Fibroblast of gingiva (primary cell): ENCODE measurements at places on chromosomes 11 and 22.

DNA sequence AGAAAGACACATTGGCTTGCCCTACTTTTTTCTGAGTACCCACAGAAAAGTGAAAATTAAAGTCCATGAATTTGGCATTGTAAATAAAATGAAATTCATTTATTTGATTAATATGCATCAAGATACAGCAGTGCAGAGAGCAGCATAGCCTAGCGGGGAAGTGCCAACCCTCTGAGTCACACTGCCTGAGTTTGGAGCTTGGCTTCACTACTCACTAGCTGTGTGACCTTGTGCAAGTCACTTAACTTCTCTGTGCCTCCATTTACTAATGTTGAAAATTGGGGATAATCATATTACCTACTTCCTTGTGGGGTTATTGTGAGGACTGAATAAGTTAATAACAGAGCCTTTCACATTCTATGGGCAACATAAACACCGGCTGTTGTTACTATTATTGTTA is 111.5 kb upstream of the CSNK2A3 start:
- DNase-seq: no peak

DNA sequence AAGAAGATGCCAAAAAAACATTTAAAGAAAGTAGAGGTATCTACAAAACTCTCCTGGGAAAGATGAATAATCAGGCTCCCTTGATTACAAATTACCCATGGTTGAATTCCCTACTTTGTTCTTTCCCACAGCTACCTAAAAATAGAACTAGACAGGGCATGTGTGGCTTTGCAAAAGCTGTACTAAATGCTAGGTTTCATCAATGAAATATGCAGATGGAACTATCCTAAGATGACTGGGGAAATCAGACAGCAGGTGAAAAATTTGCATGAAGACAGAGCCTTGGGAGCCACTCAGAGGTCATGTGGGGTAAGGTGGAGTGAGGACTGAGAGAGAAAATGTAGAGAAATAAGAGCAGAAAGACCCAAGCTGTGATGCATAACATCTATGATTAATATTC is 14.7 kb downstream of the LAYN start:
- peak; percentile 23 for DNase-seq

DNA sequence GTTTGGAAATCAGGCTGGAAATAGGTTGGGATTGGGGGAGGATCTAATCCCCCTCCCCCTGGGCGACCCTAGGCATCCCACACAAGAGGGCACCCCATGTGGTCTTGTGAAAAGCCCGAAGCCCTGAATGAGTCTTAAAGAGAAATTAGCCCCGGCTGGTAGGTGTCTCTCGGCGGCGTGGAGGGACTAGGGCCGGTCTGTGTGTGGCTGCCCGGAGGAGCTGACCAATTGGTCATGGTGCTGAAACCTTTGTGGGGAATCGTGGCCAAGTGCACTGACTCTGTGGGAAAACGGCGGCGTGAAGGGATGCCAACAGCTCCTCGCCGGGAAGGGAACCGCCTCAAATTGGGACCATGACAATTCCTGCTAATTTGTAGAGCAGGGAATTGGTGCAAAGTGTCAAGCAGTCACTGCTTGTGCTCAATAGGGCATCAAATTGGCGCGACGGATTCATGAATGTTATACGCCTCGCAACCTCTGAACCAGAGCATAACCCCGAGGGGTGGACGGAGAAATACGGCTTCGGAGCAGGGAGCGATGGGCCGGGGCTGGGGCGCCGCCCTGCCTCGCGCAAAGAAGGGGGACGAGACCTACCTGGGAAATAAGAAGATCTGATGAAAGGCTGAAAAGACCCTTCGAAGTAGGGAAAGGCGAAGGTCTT is 1.5 kb downstream of the DBX1 start:
- DNase-seq: peak; percentile 32

DNA sequence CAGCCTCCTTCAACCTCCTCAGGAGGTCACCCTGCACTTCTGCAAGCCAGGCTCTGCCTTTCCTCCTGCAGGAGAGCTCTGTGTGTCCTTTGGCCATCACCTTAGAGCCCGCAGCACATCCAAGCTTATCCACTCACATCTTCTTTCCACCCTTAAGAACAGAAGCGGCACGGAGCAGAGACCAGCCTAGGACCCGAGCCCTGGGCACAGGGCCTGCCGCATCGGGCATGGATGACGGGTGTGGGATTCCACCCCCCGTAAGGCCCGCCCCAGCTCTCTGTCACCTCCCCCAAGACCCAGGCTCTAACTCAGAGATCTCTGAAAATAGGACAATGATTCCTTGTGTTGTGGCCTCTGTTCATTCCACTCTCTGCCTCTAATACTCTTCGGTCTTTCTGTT is 42.1 kb upstream of the PHF21B start:
- DNase-seq: no peak

GRCh38 chr11:126514061-126514693 is 158.7 kb downstream of the ST3GAL4 start:
- DNase-seq: no peak

DNA sequence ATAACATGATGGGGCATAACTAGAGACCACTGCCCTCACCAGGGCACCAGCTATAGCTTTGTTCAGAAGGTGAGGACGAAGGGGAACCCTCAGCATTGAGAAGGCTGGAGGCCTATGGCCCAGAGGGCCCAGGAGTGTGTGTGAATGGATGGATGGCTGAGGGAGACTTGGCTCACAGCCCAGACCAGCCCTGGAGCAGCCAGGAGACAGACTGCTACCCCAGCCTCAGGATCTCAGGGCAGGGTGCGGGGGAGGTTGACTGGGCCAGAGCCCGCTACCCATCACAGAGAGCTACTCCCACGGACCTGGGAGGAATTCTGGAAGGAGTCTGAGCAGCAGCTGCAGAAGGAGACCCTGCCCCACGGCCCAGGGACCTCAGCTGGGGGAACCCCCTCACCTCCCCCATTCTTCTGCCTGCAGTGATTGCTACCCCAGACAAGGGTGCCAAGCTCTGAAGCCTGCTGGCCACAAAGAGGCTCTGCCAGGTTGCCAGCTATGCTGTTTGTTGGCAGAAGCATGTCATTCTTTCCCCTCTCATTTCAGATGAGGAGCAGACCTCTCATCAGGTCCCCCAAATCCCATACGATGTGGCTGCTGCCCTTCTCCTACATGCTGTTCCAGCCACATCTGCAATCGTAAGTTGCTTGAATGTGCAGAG is 5.4 kb upstream of the CSDC2 start:
- no peak for DNase-seq

DNA sequence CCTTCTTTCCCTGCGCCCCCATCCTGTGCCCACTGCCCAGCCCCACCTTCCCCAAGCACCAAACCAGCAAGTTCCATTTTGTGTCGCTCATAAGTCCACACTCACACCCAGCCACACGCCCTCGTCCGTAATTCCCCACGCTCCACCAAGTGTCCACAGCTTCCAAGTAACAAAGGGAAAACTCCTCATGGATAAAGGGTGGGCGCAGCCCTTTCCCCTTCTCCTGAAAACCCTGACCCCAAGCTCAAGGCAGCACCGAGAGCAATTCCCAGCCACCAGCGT is 458 bp downstream of the FXYD6 start:
- no peak for DNase-seq

DNA sequence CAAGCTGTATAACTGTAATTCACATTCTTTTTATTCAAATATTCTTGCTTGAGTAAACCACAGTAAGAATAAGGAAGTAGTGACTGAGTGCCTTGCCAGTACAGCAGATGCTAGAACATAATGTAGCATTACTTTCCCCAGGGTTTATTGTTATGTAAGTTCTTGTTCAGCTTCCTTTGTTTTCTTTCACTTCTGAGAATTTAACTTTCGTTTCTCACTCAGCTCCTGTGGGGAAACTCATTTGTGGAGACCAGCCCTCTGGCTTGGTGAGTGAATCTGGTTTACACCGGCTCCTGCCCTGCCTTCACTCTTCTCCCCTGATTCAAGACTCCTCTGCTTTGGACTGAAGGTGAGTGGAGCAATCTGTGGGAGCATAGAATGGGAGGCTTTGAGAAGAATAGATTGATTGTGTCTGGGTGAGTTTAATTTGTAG is at the start of gene TRIM22:
Gene TRIM22 (plus strand): TSS at position 240 of the 433 bp plus-strand sequence. CDS start 6,443 bp downstream, outside the sequence.
- DNase-seq: peak; percentile 67

DNA sequence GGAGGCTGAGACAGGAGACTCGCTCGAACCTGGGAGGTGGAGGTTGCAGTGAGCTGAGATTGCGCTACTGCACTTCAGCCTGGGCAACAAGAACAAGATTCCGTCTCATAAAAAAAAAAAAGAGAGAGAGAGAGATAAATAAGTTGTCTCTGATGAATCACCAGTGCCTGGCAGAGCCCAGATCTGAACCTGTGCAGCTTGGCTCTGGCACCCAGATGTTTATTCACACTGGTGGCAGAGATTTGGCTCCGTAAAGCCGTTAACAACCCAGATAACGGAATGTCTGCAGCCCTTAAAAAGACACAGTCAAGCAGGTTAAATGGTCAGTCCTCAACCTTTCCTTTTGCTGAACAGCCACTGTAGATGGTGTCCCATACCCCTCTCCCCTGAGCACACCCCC is 33.5 kb upstream of the RTL6 start:
- DNase-seq: no peak

DNA sequence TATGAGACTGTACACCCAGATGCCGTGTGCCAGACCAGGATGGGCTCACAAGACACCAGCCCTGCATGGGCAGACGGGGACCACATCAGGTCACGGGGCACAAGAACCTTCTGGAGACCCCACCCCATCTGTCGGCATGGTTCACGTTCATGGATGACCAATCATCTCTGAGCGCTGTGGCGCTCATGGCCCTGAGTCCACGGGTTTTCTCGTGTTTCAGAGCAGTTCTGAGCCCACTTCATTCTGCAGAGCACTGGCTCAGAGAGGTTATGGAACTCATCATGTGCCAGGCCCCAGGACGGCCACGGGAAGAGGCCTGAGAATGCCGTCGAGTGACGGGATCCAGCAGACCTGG is 63.0 kb upstream of the PPARA start:
- no peak for DNase-seq

GRCh38 chr11:109747839-109748238 is 325.8 kb downstream of the C11orf87 start:
- no peak for DNase-seq

DNA sequence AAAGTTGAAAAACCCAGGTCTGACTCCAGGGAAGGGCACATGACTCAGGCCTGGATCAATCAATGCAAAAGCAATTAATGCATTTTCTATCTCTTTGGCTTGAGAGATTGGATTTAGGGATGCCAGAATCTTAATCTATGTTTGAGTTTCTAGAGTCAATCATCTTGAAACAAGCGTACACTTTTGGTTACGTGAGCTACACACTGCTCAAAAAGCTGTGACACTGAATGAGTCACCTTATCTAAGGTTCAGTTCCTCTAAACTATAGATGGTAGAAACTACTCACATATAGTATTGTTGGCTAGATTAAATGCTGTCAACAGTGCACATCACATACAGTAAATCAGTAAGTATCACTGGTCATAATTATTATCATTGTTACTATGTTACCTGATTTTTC is 24.2 kb downstream of the MRE11 start:
- no peak for DNase-seq

GRCh38 chr11:114087025-114087424 is 27.5 kb downstream of the ZBTB16 start:
- DNase-seq: no peak

DNA sequence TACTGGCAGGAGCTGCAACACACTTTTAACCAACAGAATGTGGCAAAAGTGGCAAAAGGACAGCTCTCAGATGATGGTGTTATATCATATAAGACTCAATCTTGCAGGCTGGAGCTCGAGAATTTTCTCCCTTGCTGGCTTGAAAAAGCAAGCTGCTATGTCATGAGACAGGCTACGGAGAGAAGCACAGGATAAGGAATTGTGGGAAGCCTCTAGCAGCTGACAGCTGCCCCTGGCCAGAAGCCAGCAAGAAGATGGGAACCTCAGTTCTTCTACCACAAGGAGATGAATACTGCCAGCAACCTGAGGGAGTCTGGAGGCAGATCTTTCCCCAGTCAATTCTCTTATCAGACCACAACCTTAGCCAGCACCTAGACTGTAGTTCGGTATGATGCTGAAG is 24.6 kb downstream of the FXYD6 start:
- DNase-seq: no peak

GRCh38 chr11:20080032-20080685 is 80.1 kb downstream of the DBX1 start:
- DNase-seq: no peak

GRCh38 chr22:21103633-21104032 is 57.9 kb downstream of the LRRC74B start:
- no peak for DNase-seq

DNA sequence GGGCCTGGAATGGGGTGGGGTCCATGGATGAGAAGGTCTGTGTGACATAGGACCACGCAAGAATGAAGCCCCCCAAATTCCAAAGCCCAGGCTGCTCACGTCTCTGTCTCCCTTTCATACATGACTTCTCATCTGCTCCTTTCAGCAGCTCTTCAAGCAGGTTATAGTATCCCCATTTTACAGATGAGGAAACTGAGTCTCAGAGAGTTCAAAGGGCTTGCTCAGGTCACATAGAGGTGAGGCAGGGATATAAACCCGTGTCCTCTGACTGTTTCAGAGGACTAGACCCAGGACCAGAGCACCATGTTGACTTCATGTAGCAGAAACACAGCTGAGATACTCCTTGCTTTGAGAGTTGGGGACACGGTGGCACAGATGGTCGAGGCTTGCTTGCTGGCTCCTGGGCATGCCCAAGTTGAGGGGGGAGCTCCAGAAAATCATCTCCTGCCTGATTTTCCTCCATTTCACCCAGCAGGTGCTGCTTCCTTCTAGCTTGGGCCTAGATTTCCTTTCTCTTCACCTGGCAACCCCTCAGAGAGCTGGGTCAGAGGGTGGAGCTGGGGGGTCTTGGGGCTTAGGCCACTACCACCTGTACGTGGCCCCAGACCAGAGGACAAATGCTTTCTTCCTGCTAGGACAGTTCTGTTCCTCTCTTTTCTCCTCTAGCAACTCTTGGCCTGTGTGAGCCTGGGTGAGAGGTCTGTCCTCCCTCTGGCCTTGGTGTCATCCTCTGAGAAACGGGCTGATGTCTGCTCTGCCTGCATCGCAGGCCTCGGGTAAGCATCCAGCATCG is 24.1 kb upstream of the THY1 start:
- DNase-seq: no peak

- DNase-seq: no peak
Measured at GRCh38 chr11:124479561-124479960, 34.1 kb upstream of the OR8B8 start.

GRCh38 chr22:42960531-42961399 is 54.2 kb downstream of the PACSIN2 start:
- no peak for DNase-seq

- peak; percentile 29 for DNase-seq
Measured at GRCh38 chr22:30004694-30005093, 75.6 kb upstream of the HORMAD2 start.

- DNase-seq: no peak
Measured at GRCh38 chr22:35065796-35066218, at the start of gene ISX. Gene ISX (plus strand): TSS chr22:35066158. CDS start chr22:35067088, 930 bp downstream.
